ENCODE measurements at places on chromosomes 5 and 9.

- H3K4me1 ChIP-seq: no peaks in the 10 kb centered on the region
- H3K36me3 ChIP-seq: no peaks in the 10 kb centered on the region
- H3K27ac ChIP-seq: no peak overlapping the region
- no peaks in the 10 kb centered on the region for H3K27me3 ChIP-seq
- DNase-seq: no peak
Measured at GRCh38 chr5:103942587-103943186, 380.1 kb upstream of the NUDT12 start.

DNA sequence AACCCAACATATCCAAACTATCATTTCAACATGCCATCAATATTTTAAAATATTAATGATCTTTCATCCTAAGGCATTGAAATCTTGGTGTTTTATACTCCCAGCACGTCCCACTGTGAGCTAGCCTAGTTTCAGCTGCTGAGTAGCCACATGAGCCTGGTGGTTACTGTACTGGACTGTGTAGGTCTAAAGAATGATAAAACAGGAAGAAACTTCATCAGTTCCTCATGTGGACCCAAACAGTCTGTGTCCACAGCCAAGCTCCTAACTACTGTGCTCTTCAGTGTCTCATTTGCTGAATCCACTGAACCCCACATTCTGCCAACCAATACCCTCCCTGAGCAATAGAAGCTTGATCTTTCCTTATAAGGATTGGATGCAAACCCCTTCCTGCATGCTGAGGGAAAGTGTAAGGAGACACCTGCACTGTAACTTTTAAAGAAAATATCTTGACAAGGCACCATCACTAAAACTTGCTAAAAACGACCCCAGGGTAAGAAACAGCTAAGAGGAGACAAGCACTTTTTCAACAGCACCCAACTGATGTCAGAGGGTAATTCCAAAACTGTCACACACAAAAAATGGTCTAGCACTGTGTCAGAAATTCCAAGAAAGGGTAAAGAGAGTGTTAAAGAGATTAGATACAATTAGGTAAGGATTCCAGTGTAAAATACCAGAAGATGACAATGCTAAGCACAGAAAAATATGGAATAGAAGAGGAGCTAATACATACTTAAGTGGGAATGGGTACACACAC lies 126.9 kb downstream of the SPOCK1 start:
- no peaks in the 10 kb centered on the region for H3K27me3 ChIP-seq
- H3K27ac ChIP-seq: no peak overlapping the region
- no peaks in the 10 kb centered on the region for H3K4me1 ChIP-seq
- no peaks in the 10 kb centered on the region for H3K36me3 ChIP-seq
- DNase-seq: no peak

DNA sequence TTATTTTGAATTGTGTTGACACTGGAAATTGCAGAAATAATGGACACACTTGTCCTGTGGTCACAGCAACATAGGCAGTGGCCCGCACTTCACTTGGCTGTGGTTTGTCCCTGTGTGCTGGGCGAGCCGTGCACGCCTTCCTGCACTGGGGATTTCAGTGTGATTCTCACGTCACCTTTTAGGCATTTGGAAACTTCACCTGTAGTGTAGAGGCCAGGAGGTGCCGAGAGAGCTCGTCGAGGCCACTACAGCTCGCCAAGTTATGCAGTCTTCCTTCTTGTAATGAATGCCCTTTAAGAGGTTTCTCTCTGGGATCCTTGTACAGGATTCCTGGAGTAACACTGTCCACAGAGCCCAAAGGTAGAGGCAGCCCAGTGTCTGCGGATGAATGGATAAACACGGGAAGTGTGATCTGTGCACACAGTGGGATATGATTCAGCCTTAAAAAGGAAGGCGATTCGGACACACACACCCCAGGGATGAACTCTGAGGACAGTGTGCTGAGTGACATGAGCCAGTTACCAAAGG lies 14.7 kb downstream of the TRAF2 start:
- no peak overlapping the region for H3K4me3 ChIP-seq
- no peaks in the 10 kb centered on the region for H3K27me3 ChIP-seq
- H3K36me3 ChIP-seq: peaks cover 18% of the 10 kb centered on the region

DNA sequence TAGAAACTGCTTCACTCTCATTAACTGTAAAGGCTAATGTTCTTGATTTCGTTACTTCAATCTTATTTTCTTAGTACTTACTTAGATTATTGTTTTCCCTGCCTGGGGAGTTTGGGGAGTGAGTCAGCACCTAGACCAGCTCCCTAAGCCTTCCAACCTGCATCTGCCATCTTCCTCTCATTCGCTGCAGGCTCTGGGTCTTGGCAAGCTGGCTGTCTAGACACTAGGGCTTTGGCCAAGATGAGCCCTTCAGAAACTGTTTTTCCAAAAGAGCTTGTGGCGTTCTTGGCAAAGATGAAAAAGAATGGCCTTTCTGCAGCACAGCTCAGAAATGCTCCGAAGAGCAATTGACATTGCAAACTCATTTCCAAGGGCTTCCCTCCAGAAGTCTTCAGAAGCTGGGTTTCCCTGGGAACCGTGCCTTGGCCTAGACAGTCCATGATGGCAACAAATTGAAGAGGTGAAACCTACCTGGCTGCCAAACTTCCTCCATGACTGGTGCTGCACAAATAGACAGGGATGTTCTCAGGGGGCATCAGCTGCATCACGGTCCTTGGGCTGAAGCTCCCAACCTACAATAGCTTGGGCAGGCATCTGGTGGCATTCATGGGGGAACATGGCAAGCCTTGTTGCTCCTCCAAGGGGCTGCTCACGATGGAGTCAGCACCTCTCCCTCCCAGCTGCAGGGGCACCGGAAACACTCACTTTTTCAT lies 76.6 kb downstream of the NSUN2 start:
- H3K4me3 ChIP-seq: no peak overlapping the region
- DNase-seq: no peak
- no peaks in the 10 kb centered on the region for H3K36me3 ChIP-seq
- H3K4me1 ChIP-seq: no peaks in the 10 kb centered on the region
- H3K27me3 ChIP-seq: no peaks in the 10 kb centered on the region

- no peak overlapping the region for H3K4me3 ChIP-seq
- no peaks in the 10 kb centered on the region for H3K27me3 ChIP-seq
- H3K4me1 ChIP-seq: no peaks in the 10 kb centered on the region
- no peaks in the 10 kb centered on the region for H3K36me3 ChIP-seq
Measured at GRCh38 chr9:138013836-138014562, 136.4 kb downstream of the CACNA1B start.

DNA sequence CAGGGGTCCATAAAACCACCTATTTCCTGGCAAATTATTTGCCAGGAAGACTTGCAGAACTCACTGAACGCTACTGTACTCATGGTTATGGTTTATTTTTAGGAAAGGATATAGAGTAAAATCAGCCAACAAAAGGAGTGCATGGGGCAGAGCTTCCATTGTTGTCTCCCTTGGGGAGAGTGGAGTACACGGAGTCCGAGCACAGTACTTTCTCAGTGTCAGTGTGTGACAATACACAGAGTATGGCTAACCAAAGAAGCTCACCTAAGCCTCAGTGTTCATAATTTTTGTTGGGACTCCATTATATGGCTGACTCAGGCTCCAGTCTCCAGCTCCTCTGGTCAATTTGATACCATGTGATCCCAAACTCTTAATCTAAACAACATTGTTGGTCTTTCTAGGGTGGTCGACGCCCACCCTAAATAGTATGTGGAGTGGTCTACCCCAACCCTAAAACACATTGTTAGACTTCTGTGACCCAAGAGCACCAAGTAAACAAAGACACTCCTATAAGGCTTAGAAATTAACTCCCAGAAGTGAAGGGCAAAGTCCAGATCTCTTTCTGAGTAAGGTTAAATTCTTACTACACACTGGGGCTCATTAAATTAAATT lies 74.9 kb downstream of the SLC44A1 start:
- no peaks in the 10 kb centered on the region for H3K27me3 ChIP-seq
- no peak overlapping the region for H3K27ac ChIP-seq
- no peaks in the 10 kb centered on the region for H3K4me1 ChIP-seq
- no peaks in the 10 kb centered on the region for H3K36me3 ChIP-seq
- no peak for DNase-seq

- H3K27me3 ChIP-seq: no peaks in the 10 kb centered on the region
- no peak overlapping the region for H3K27ac ChIP-seq
- no peaks in the 10 kb centered on the region for H3K36me3 ChIP-seq
- H3K4me1 ChIP-seq: no peaks in the 10 kb centered on the region
- H3K4me3 ChIP-seq: no peak overlapping the region
Measured at GRCh38 chr9:875119-875962, 33.8 kb downstream of the DMRT1 start.

GRCh38 chr5:99063737-99064136 lies 134.9 kb upstream of the CHD1 start:
- no peaks in the 10 kb centered on the region for H3K36me3 ChIP-seq
- H3K4me3 ChIP-seq: no peak overlapping the region
- no peak overlapping the region for H3K27ac ChIP-seq
- H3K27me3 ChIP-seq: no peaks in the 10 kb centered on the region
- H3K4me1 ChIP-seq: no peaks in the 10 kb centered on the region
- no peak for DNase-seq

- H3K4me1 ChIP-seq: no peaks in the 10 kb centered on the region
- DNase-seq: no peak
- H3K4me3 ChIP-seq: no peak overlapping the region
- no peak overlapping the region for H3K27ac ChIP-seq
- H3K27me3 ChIP-seq: no peaks in the 10 kb centered on the region
Measured at GRCh38 chr5:166906991-166907713, 1384.3 kb upstream of the WWC1 start.

- H3K27me3 ChIP-seq: no peaks in the 10 kb centered on the region
- DNase-seq: no peak
- H3K4me3 ChIP-seq: no peak overlapping the region
- no peaks in the 10 kb centered on the region for H3K4me1 ChIP-seq
- no peaks in the 10 kb centered on the region for H3K36me3 ChIP-seq
- H3K27ac ChIP-seq: no peak overlapping the region
Measured at GRCh38 chr5:115772731-115773475, 43.6 kb downstream of the CDO1 start.

DNA sequence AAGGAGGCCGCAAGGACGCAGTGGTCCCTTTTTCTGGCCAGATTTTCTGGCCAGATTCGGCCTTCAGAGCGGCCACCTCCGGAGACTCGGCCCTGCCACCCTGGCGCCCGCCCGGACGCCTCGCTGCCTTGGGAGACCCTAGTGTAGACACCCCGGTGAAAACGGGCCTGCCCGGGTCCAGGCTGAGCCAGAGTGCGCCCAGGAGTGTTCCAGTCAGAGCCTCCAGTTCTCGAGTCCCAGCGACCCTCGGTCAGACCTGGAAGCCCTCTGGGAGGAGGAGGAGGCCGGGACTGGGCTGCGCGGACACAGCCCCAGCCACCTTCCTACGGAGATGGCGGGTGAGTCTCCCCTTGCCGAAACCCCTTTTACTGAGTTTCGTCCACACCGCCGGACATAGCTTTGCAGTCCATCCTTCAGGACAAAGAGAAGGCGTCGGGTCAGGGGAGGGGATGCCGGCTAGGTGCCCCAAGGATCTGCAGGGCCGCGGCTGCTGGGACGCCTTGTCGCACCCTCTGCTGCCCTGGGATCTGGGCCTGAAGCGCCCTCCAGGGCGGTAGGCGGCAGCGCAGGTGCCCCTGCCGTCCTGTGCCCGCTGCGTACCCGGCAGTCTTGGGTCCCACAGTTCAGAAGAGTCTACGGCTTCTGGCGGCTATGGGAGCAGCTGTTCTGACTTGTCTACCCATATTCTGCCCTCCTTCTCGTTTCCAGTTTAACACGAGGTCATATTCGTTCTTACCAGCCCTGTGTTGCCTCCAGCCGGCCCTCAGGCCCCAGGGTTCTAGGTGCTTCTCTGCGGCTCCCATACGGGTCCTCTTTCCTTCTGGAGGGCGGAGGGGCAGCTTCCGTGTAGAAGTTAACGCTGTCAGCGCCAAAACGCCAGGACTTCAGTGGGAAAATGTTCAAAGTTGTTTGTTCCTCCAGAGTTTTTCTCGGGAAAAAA lies 1771.7 kb upstream of the CDH9 start:
- no peak overlapping the region for H3K4me3 ChIP-seq
- H3K4me1 ChIP-seq: no peaks in the 10 kb centered on the region
- no peaks in the 10 kb centered on the region for H3K27me3 ChIP-seq

DNA sequence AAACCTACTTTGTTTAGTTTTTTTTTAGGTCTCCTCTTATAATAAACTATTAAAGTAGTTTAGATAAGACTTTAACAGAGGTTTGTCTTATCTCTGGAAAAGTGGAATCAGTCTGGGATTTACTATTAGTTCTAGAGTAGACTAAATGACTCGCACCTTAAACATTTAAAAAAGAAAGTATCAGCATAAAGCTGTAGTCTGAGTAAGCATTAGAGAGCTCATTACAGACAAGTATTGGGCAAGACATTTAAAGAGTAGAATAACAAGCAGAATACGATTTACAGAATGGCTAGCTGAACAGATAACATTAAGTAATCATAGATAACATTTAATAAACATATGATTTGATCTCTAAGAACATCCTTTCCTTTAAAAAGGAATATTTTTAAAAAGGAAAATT lies 226.0 kb upstream of the DMAC1 start:
- no peak overlapping the region for H3K27ac ChIP-seq
- no peaks in the 10 kb centered on the region for H3K36me3 ChIP-seq
- no peak overlapping the region for H3K4me3 ChIP-seq

DNA sequence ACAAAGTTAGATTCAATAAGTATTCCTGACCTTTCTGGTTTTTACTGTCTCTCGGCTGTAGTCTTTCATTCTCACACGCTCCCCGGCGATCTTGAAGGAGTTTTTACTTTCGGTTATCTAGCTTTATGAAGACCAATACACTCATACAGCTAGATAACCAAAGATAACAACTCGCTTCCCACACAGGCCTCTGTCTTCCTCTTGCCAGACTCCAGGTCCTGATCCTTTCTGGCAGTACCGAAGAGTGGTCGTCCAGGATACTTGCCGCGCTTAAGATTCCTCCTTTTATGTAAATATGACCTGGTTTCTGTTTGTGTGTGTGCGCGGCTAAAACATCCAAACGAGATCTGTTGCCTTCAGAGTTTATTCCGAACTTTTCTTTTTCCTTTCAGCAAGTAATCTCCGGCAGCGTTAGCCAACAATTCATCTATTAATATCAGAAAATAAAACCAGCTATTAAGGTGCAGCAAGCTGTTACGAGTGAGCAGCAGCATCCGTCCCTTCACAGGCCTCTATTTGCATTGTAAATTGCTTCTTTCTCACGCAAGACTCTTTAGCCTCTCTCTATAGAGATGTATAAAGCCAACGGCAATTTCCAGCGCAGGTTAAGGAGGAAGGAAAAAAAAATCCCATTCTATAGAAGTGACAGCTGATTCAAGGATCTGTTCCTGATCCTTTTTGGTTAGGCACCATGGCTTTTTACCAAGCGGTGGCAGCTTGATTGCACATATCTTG lies 216.1 kb downstream of the MEF2C start:
- H3K27ac ChIP-seq: no peak overlapping the region
- H3K4me3 ChIP-seq: no peak overlapping the region
- no peak for DNase-seq
- no peaks in the 10 kb centered on the region for H3K27me3 ChIP-seq
- peaks cover 14% of the 10 kb centered on the region for H3K4me1 ChIP-seq
- no peaks in the 10 kb centered on the region for H3K36me3 ChIP-seq

GRCh38 chr5:55096182-55096581 lies 6.3 kb upstream of the GZMA start:
- H3K27me3 ChIP-seq: no peaks in the 10 kb centered on the region
- H3K36me3 ChIP-seq: no peaks in the 10 kb centered on the region
- DNase-seq: no peak
- H3K27ac ChIP-seq: no peak overlapping the region

All from upper lobe of left lung (tissue), 6 donors.